Fibroblast of lung (primary cell): ENCODE measurements at places on chromosomes 4 and X. TPM values are rescaled to one million over a fixed set of nuclear protein-coding genes. Genes with fewer than 3 reads are reported as not detected.

GRCh38 chrX:104281564-104281963 is 26.8 kb upstream of the ESX1 start:
- H3K27ac ChIP-seq, result no peak overlapping the region
- no peak overlapping the region for H3K4me3 ChIP-seq
- no peaks in the 10 kb centered on the region for H3K4me1 ChIP-seq
- no peaks in the 10 kb centered on the region for H3K36me3 ChIP-seq

Gene ADRA2C
- 0.26 and 0.33 TPM in 2 replicates for total RNA-seq

DNA sequence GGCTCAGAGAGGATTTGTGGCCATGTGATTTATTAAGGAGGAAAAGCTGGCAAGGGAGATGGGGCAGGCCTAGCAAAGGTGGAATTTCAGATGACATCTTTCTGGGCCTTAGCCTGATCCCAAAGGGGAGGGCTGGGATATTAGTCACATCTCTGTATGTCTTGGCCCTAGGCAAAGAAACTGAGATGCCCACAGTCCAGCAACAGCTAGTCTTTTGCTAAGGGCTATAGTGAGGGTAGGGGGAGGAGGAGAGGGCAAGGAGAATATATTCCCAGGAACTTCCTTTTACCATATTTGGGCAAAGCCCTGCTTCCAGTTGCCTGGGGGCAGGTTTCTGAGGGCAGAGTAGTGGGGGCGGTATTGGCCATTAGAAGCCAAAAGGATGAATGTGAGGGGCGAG is 209.8 kb upstream of the NR3C2 start:
- no peaks in the 10 kb centered on the region for H3K4me1 ChIP-seq
- no peaks in the 10 kb centered on the region for H3K36me3 ChIP-seq
- H3K27me3 ChIP-seq, result no peaks in the 10 kb centered on the region
- no peak overlapping the region for H3K27ac ChIP-seq

Gene NXF2B
- not detected in 2 replicates for total RNA-seq

GRCh38 chr4:2356123-2357069 is 62.0 kb downstream of the ZFYVE28 start:
- no peak overlapping the region for H3K27ac ChIP-seq
- no peak overlapping the region for H3K4me3 ChIP-seq
- H3K4me1 ChIP-seq, result no peaks in the 10 kb centered on the region
- no peaks in the 10 kb centered on the region for H3K36me3 ChIP-seq
- no peak for DNase-seq
- no peaks in the 10 kb centered on the region for H3K27me3 ChIP-seq

DNA sequence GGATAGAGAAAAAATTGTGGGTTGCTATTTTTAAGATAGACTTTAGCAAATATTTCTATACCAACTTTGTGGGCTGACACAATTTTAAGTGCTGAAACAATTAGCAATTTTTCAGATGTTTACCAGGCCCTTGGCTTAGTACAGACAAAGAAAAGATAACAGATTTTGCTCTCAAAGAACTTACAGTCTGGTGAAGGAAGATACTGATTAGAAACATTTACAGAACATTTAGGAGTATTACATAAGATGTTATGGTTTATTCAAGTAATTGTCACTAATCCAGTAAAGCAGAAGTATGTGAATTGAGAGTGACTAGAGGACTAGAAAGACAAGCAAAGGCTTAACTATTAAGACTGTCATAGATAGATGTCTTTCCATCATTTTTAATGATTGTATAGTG is 35.3 kb upstream of the NDUFC1 start:
- no peak for DNase-seq
- no peak overlapping the region for H3K27ac ChIP-seq
- H3K27me3 ChIP-seq, result no peaks in the 10 kb centered on the region

GRCh38 chr4:156036496-156036895 is 82.8 kb upstream of the CTSO start:
- no peak overlapping the region for H3K4me3 ChIP-seq
- no peaks in the 10 kb centered on the region for H3K4me1 ChIP-seq
- DNase-seq, result no peak
- no peak overlapping the region for H3K27ac ChIP-seq

DNA sequence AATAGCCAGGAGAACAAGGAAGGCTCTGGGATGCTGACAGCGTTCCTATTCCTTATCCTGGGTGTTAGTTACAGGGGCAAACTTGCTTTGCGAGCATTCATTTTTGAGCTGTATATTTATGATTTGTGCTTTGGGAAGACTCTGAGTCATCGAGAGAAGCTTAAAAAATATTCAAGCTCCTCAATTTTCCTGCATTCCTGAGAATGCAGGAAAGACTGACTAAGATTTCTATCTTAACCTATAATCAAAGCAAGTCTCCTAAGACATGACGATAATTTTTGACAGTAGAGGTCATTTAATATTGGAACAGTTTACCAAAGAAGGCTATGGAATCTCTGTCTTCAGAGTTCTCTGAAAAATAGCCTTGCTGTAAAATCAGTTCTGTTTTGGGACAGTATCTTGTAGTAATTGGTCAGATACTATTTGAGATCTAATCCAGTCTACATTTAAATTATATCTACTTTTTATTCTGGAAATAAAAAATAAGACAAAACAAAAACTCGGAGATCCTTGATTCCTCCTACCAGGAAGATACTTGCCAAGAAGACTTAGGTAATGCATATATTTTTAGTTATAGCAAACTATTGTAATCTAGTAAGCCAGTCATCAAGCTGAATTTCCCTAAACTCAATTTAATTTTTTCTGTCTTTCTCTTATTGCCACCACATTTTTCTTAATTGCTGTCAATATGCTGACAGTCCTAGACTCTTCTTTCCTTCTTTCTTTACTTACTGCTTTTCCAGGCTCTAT is 31.7 kb downstream of the BBS12 start:
- peak; percentile 71 for DNase-seq
- no peaks in the 10 kb centered on the region for H3K27me3 ChIP-seq
- peak overlapping the region; percentile 81 for H3K27ac ChIP-seq
- H3K4me3 ChIP-seq, result peak overlapping the region; percentile 11
- no peaks in the 10 kb centered on the region for H3K36me3 ChIP-seq
- H3K4me1 ChIP-seq, result peaks cover 4% of the 10 kb centered on the region

DNA sequence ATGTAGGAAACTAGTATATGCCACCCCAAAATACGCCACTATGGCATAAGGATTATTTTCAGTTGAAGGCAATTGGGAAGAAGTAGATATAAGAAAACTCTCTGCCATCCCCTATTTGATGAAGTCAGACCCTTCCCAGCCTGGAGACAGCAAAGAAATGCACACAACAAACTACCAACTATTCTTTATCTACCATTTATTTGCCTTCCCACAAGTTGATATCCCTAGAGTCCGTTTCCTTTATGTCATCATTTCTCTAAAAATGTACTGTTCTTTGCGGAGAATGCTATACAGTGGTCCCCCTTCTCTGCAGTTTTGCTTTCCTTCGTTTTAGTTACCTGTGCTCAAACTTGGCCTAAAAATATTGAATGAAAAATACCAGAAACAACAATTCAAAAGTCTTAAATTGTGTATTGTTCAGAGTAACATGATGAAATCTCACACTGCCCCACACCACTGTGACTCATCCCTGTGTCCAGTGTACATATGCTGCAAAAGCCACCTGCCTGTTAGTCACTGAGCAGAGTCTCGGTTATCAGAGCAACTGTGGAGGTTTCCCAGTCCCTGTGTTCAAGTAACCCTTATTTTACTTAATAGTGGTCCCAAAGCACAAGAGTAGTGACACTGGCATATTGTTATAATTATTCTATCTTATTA is 152.3 kb downstream of the WDFY3 start:
- H3K4me1 ChIP-seq, result peaks cover 6% of the 10 kb centered on the region
- H3K27me3 ChIP-seq, result no peaks in the 10 kb centered on the region
- DNase-seq, result peak; percentile 91
- peaks cover 3% of the 10 kb centered on the region for H3K36me3 ChIP-seq

Gene PARM1
- 0.77 and 2.0 TPM in 2 replicates for total RNA-seq

- no peak overlapping the region for H3K4me3 ChIP-seq
- H3K27me3 ChIP-seq, result no peaks in the 10 kb centered on the region
- no peaks in the 10 kb centered on the region for H3K36me3 ChIP-seq
- no peaks in the 10 kb centered on the region for H3K4me1 ChIP-seq
- no peak overlapping the region for H3K27ac ChIP-seq
Observed at GRCh38 chr4:175511861-175512260, 300.2 kb downstream of the GPM6A start.

GRCh38 chr4:108111781-108112180 is 57.0 kb downstream of the LEF1 start:
- no peak overlapping the region for H3K4me3 ChIP-seq
- no peak overlapping the region for H3K27ac ChIP-seq
- no peaks in the 10 kb centered on the region for H3K4me1 ChIP-seq
- no peaks in the 10 kb centered on the region for H3K36me3 ChIP-seq
- no peaks in the 10 kb centered on the region for H3K27me3 ChIP-seq
- DNase-seq, result no peak

DNA sequence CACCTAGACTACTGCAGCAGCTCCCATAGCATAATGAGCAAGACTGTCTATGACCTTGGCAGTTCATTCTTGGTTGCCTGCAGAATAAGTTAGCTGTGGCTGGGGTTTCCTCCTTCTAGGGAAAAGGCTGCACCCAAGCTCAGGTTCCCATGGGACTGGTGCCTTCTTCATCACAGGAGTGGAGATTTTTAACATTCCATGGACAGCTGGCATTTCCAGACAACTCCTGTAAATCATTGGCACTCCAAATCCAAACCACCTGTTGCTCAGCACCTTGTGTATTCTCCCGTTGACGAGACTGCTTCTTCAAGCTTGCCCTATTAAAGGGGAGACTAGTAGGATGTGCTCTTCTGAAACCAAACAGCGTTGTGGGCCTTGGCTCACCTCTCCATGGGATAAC is 7.8 kb upstream of the NUP54 start:
- H3K27me3 ChIP-seq, result no peaks in the 10 kb centered on the region
- no peak overlapping the region for H3K27ac ChIP-seq
- H3K4me1 ChIP-seq, result no peaks in the 10 kb centered on the region
- H3K4me3 ChIP-seq, result no peak overlapping the region
- DNase-seq, result no peak
- no peaks in the 10 kb centered on the region for H3K36me3 ChIP-seq

GRCh38 chr4:162111078-162111477 is 52.7 kb downstream of the FSTL5 start:
- H3K4me3 ChIP-seq, result no peak overlapping the region
- no peak for DNase-seq
- no peaks in the 10 kb centered on the region for H3K4me1 ChIP-seq
- no peak overlapping the region for H3K27ac ChIP-seq
- H3K36me3 ChIP-seq, result no peaks in the 10 kb centered on the region
- H3K27me3 ChIP-seq, result no peaks in the 10 kb centered on the region

GRCh38 chr4:168384437-168385141 is 66.0 kb upstream of the DDX60 start:
- H3K36me3 ChIP-seq, result peaks cover 2% of the 10 kb centered on the region
- peak; percentile 42 for DNase-seq
- no peaks in the 10 kb centered on the region for H3K27me3 ChIP-seq
- no peak overlapping the region for H3K4me3 ChIP-seq
- H3K4me1 ChIP-seq, result peaks cover 2% of the 10 kb centered on the region
- H3K27ac ChIP-seq, result no peak overlapping the region

Gene SPIN2A
- total RNA-seq, result 0.50 and 0.51 TPM in 2 replicates

DNA sequence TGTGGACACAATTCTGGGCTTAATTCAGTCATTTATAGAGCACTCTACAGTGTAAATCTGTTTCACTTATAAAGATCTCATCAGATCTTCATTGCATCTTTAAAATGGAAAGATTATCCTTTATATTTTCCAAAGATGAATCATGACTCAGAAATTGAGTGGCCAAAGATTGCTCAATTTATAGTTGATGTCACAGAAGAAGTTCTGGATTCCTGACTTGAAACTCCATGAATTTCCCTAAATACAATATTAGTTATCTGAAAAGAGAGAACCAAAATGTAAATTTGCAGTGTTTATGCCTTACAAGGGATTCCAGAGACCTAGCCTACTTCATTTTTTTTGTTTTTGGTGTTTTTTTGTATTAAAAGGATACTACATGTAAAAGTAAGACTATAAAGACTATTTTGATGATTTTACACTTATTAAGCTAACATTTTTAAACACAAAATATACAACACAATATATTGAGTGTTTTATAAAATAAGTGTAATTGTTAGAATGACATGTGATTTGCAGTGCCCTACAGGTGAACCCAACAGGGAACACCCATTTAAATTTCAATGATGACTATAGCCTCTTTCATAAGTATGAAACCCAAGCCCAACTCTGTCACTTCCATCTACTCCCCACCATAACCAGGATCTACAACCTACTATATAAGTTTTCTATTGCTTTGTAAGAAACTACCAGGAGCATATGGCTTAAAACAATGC is 183.5 kb downstream of the PCDH7 start:
- H3K27me3 ChIP-seq, result no peaks in the 10 kb centered on the region
- no peaks in the 10 kb centered on the region for H3K4me1 ChIP-seq
- DNase-seq, result peak; percentile 58
- H3K27ac ChIP-seq, result no peak overlapping the region

Gene GPAT3
- 2.1 and 4.1 TPM in 2 replicates for total RNA-seq

Gene PNMA5
- not detected in 2 replicates for total RNA-seq
